ENCODE measurements at places on chromosomes 7 and 10. TPM values are rescaled to one million over a fixed set of nuclear protein-coding genes. Genes with fewer than 3 reads are reported as not detected.
A peak's percentile ranks its signal among the peaks of the same experiment; 100 is the strongest.

DNA sequence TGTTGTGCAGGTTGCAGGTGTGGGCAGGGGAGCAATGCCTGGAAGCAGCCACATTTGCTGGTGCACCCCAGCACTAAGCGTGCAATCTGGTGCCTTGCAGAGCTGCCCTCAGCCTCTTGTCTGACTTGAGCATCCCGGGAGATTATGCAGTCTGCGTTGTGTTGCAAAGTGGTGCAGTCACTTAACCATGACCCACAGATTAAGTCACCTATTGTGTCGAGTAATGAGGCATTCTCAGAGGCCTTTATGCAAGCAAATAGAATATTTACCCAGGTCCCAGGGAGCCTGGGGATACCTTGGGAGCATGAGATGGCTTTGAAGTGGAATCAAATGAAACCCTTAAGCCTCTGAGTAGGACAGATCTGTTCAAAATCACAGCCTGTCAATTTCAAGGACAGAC is 529.0 kb downstream of the TYW1 start:
- H3K4me3 ChIP-seq: no peak overlapping the region
- peaks cover 7% of the 10 kb centered on the region for H3K27me3 ChIP-seq
- DNase-seq: no peak
- no peak overlapping the region for H3K27ac ChIP-seq

DNA sequence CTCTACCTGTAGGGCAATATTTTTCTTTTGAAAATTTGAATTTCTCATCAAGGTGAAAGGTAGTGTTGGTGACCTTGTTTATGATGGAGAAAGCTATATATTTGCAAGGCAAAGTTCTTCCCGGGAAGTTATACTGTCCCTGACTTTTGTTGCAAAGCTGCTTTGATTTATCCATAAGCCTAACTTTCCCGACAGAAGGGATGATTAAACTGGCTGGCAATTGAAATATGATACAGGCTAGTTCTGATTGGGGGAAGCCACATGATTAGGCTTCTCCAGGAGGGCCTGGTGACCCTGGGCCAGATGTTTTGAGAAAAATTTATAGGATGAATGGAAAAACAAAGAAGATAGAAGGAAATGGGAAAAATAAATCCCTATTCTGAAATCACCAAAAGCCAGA is 215.5 kb downstream of the ACTR3B start:
- H3K4me3 ChIP-seq: no peak overlapping the region
- H3K36me3 ChIP-seq: no peaks in the 10 kb centered on the region
- DNase-seq: no peak
- H3K27ac ChIP-seq: no peak overlapping the region
- H3K27me3 ChIP-seq: peaks cover 4% of the 10 kb centered on the region

- H3K36me3 ChIP-seq: peaks cover 2% of the 10 kb centered on the region
- DNase-seq: no peak
- no peak overlapping the region for H3K27ac ChIP-seq
- peaks cover 5% of the 10 kb centered on the region for H3K4me1 ChIP-seq
Measured at GRCh38 chr7:154910977-154911376, 91.9 kb downstream of the PAXIP1 start.

DNA sequence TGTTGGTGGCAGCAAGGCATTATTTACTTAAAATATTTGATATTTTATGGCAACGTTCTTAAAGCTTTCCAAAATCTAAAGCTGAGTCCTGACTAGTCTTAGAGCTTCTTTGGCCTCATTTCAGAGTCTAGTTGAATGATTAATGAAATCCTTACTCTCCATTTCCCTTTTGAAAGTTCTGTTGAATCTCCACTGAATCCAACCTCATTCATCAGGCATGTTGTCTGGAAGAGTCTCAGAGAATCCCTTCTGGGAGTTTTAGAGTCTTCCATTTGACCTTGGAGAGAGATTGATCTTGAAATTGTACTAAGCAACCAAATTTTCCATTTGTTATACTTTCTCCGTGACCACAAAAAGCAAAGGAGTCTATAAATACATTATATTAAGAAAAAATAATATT is 198.5 kb upstream of the TMEM196 start:
- no peaks in the 10 kb centered on the region for H3K27me3 ChIP-seq
- no peak for DNase-seq
- H3K4me1 ChIP-seq: no peaks in the 10 kb centered on the region
- no peaks in the 10 kb centered on the region for H3K36me3 ChIP-seq
- H3K4me3 ChIP-seq: no peak overlapping the region

DNA sequence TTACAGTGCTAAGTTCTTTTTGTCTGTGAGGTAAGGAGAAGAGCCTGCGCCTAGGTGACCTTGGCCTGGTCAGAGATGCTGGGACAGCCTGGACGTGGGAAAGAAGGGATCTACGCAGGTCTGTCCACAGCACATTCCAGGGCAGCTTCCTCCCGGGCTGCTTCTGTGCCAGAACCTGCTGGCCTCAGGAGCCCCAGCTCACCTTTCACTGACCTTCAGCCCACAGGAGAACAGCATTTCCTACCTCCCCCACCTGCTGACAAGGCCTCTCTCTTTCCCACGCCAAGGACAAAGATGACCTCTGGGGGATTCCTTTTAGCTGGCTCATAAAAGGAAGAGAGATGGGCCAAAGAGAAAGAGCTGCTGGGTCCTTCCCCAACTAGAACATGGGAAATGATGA is 260.6 kb downstream of the KCNMA1 start:
- no peak overlapping the region for H3K4me3 ChIP-seq
- no peak overlapping the region for H3K27ac ChIP-seq
- DNase-seq: no peak
- H3K27me3 ChIP-seq: peaks cover 9% of the 10 kb centered on the region
- H3K4me1 ChIP-seq: peaks cover 18% of the 10 kb centered on the region
- no peaks in the 10 kb centered on the region for H3K36me3 ChIP-seq

GRCh38 chr7:92072121-92072520 is 62.2 kb downstream of the CYP51A1 start:
- no peak overlapping the region for H3K4me3 ChIP-seq
- H3K27ac ChIP-seq: no peak overlapping the region
- H3K36me3 ChIP-seq: peaks cover 18% of the 10 kb centered on the region
- peaks cover 3% of the 10 kb centered on the region for H3K4me1 ChIP-seq

- peaks cover 14% of the 10 kb centered on the region for H3K4me1 ChIP-seq
- peaks cover 3% of the 10 kb centered on the region for H3K27me3 ChIP-seq
- no peak overlapping the region for H3K27ac ChIP-seq
- no peak overlapping the region for H3K4me3 ChIP-seq
- peaks cover 11% of the 10 kb centered on the region for H3K36me3 ChIP-seq
- DNase-seq: no peak
Measured at GRCh38 chr7:48139459-48139858, 31.8 kb upstream of the ABCA13 start.

GRCh38 chr10:43314626-43315495 is 48.0 kb upstream of the RASGEF1A start:
- peaks cover 6% of the 10 kb centered on the region for H3K4me1 ChIP-seq
- DNase-seq: no peak
- no peaks in the 10 kb centered on the region for H3K36me3 ChIP-seq

DNA sequence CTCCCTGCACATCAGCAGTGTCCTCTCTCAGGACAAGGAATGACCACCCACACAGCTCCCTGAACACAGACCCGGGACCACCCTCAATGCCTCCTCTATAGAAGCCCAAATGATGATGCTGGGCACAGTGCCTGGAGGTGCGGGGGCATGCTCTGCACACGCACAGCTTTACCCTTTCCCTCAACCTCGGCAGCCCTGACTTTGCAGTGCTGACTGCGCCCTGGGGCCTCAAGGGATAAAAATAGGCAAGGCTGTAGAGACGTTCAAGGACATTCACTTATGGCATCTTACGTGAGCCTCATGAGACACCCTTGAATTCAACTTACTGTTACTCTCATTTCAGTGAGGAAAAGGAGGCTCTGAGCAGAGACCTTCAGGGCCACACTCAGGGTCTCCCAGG is 521.6 kb upstream of the MGMT start:
- no peaks in the 10 kb centered on the region for H3K4me1 ChIP-seq
- no peaks in the 10 kb centered on the region for H3K36me3 ChIP-seq
- H3K27me3 ChIP-seq: peaks cover 19% of the 10 kb centered on the region
- no peak overlapping the region for H3K27ac ChIP-seq
- DNase-seq: no peak

DNA sequence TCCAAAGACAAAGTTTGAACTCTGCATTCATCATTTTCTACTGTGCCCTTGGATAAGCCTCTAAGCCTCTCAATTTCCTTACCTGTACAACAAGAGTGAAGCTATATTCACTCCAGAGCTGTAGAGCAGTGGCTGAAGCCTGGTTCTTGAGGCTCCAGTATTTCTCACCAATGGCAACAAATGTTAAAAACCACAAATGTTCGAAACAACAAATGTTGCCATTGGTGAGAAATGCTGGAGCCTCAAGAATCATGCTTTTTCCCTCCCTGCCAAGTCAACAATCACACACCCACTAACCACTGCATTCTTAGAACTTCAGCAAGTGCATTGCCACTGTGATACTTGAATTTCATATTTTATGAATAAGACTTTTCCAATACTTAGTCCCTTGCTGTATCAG is 237.9 kb downstream of the TMEM26 start:
- no peaks in the 10 kb centered on the region for H3K36me3 ChIP-seq
- H3K4me1 ChIP-seq: no peaks in the 10 kb centered on the region
- DNase-seq: no peak

GRCh38 chr10:26571655-26572054 is 125.8 kb upstream of the PDSS1 start:
- no peaks in the 10 kb centered on the region for H3K27me3 ChIP-seq
- no peak overlapping the region for H3K4me3 ChIP-seq
- no peak for DNase-seq
- peaks cover 74% of the 10 kb centered on the region for H3K36me3 ChIP-seq

DNA sequence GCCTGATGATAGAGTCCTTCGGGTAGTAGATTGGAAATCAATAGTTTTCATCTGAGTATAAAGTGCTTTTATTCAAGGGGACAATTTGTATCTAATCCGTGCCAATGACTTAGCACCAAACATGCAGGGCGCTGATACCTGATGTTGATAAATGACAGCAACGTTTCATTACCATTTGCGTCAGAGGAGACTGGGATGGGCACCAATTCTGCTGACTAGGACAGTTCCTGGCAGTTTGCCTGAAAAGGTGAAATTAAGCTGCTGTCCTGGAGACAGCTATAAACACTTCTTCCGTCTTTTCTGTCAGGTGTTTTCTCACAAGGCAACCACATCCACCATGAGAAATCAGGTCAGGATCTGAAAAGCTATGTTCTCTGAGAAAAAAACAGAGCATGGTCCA is 1136.4 kb downstream of the TYW1 start:
- H3K27me3 ChIP-seq: no peaks in the 10 kb centered on the region
- no peaks in the 10 kb centered on the region for H3K4me1 ChIP-seq
- DNase-seq: no peak
- H3K36me3 ChIP-seq: no peaks in the 10 kb centered on the region

GRCh38 chr10:35795131-35795824 is 153.2 kb upstream of the FZD8 start:
- no peaks in the 10 kb centered on the region for H3K36me3 ChIP-seq
- no peaks in the 10 kb centered on the region for H3K27me3 ChIP-seq
- no peaks in the 10 kb centered on the region for H3K4me1 ChIP-seq

DNA sequence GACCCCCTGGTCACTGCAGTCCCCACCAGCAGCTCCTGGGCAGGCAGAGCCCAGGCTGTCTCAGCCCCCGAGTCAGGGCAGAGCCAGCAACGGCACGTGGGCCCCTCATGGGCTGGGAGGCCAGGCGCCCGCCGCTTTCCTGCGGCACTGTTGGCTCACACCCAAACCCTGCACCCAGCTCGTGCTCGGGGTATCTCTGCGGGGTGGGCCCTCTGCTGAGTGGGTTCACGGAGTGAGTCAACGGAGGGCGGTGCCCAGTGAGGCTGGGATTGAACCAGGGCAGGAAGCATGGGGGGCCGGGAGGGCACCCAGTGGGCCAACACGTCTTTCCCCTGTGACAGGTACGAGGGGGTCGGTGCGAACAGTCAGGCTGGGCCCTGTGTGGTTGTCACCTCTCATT is 28.9 kb downstream of the ADAP1 start:
- H3K27ac ChIP-seq: peak overlapping the region; percentile 80
- peak; percentile 71 for DNase-seq
- H3K36me3 ChIP-seq: no peaks in the 10 kb centered on the region
- H3K27me3 ChIP-seq: no peaks in the 10 kb centered on the region

DNA sequence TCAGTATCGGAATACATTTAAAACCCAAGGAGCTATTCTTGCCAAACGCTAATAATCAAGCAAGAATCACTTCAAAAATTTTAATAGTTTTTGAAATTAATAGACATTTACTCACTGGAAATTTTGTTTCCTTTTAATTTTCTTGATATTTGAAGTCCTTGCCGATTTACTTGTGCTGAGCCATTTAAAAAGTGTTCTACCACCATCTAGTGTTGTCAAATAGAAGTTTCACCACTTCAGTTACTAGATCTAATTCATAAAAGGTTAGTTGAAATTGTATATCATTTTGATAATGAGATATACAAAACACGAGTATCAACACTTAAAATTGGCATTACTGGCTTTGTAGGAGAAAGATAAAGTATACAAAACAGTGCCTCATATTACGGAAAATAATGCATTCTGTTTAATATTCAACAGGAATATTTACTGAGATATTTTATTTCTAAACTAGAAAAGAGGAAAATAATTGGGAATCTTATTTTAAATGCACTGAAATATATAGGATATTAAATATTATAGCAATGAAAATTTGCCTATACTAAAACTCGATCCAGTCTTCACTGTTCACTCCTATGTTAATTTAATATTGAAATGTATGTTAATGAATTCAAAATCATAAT is 664.8 kb upstream of the SEMA3D start:
- H3K27me3 ChIP-seq: no peaks in the 10 kb centered on the region
- H3K36me3 ChIP-seq: no peaks in the 10 kb centered on the region
- no peak overlapping the region for H3K4me3 ChIP-seq
- DNase-seq: no peak
- no peaks in the 10 kb centered on the region for H3K4me1 ChIP-seq

DNA sequence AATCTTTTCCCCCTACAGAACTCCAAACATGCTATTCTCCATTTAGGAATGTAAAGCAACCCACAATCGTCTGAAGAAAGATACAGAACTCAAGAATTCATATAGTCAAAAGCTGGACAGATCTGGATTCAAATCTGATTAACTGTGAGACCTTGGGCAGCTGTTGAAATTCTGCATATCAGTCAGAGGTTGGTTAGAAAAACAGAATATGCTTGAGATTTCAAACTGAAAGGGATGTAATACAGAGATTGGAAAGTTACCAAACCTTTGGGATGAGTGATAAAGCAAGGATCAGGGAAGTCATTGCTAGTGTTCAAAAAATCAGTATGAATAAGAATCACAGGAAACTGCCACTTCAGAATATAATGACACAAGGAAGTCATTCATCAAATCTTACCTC is 406.6 kb downstream of the HTR7 start:
- no peak for DNase-seq
- no peaks in the 10 kb centered on the region for H3K36me3 ChIP-seq
- H3K4me1 ChIP-seq: no peaks in the 10 kb centered on the region
- H3K4me3 ChIP-seq: no peak overlapping the region

The SPDYE16 gene
- total RNA-seq: 0.69 TPM

The NANOS1 gene
- 0.55 TPM for total RNA-seq

The EGFR gene
- not detected for total RNA-seq

The OLAH gene
- not detected for total RNA-seq

The REEP3 gene
- total RNA-seq: 10.6 TPM

The NOS3 gene
- 1.7 TPM for total RNA-seq

The HTRA1 gene
- not detected for total RNA-seq

The MYH16 gene
- total RNA-seq: not detected

The NPTX2 gene
- total RNA-seq: not detected
